ENCODE measurements at places on chromosomes 7 and 10.
A peak's percentile ranks its signal among the peaks of the same experiment; 100 is the strongest.

GRCh38 chr10:23070913-23071218 lies 24.5 kb upstream of the MSRB2 start:
- peak; percentile 78 for DNase-seq

DNA sequence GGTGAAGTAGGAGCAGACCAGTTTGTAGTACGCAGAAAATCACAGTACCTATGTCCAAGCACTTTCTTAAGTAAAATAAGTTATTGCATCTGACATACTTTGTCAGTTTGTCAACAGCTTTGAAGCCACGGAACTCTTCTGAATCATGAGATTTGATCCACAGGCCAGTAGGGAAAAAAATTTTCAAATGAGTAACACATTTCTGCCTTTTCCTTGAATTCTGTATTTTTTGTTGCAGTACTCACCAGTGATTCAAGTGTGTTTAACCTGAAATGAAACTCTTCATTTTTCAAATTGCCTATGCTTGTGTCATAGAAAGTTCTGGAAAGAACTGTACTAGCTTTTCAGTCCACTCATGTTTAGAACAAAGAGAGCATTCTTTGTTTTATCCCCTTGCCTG lies 337.7 kb downstream of the GATA3 start:
- DNase-seq = no peak

GRCh38 chr7:34061149-34061548 lies 155.8 kb downstream of the BMPER start:
- DNase-seq = no peak

DNA sequence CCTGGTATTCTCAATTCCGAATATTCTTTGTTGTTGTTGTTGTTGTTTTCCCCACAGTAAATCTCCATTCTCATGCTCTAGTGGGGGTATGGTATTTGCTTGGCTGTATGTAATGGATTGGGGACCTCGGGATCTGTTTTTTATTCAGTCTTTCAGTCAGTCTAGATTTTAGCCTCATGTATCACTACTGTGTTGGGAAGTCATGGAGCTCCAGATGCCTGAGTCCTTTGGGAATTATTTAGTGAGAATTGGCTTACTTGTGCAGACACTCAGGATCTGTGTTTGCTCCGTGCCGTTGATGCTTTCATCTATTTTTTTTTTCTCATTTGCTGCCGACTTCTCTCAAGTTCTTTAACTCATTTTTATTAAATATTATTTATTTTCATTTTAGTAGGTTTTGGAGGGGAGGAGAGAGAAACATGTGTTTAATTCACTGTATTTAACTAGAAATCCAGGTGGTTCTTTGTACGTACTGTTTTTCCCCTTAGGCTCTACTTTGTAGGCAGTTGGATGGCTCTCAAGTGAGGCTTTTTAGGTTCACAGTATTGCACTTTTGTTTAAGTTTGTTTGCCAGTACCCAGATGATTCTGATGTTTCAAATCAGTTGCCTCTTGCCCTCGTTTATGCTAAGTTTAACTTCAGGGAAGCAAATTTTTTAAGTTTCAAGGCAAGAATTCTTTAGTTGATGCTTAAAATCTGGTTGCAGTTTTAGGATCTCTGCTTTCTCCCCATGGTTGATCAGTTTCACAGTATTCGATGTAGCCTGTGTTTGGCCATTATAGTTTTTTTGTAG lies 36.9 kb downstream of the ZNRF2 start:
- no peak for DNase-seq

DNA sequence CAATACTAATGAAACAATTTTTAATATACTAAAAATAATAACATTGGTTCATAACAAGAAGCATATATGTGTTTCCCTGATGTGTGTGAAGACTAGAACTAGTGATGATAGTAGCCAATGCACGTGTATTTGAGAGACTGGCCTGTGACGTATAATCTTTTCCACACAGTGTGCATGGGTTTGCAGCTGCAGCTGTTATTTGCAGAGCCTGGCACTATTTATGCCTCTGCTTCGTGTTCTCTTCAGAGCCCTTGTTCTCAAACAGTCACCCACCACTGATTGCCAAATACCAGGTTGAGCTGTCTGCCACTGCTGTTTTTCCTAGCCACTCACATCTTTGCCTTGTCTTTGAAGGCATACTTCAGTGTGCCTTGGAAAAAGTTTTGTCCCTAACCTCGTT lies 531.7 kb downstream of the ETV1 start:
- DNase-seq = no peak

DNA sequence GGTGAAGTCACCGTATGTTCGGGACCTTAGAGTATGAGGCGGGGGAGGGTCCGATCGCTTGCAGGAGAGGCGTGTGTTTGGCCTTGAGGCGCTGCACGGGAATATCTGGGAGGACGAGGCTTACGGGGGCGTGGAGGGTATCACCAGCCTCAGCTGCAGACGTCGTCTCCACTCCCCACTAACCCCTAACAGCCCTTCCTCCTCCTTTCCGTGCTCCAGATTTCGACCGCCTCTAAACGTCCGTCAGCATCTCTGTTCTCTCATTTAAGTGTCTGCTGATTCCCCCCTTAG lies 23.5 kb upstream of the ZNF12 start:
- no peak for DNase-seq

DNA sequence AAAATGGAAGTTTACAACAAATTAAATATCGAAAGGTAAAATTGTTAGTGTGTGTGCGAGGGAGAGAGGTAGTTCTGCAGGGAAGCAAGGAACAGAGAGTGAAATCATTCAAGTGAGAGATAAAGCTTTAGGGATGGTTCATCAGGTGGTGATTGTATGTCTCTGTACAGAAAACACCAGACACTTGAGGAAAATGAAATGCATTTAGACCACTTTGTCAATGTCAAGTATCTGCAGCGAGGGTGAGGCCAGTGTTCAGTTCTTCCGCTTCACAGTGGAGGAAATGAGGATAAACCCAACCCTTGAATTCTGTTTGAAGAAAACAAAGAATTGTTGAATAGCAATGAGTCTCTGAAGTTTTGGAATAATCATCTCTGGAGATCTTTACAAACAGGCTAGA lies 14.4 kb upstream of the ITGB1 start:
- no peak for DNase-seq

DNA sequence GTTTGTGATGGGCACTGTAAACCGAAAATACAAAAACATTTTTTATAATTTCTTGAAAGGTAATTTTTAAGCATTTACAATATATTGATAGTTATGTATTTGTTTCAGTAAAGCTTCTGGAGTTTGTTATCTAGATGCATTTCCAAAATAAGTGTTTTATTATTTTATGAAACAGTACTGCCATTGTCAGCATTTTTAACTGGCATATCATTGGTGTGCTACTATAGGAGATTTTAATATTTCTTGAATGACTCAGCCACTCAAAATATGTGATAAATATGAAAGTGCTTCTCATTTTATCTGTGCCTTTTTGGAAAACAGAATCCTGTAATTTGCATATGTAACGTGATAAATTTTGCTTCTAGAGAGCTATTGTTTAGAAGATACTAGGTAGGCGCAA lies 97.9 kb downstream of the ANKIB1 start:
- DNase-seq = no peak

DNA sequence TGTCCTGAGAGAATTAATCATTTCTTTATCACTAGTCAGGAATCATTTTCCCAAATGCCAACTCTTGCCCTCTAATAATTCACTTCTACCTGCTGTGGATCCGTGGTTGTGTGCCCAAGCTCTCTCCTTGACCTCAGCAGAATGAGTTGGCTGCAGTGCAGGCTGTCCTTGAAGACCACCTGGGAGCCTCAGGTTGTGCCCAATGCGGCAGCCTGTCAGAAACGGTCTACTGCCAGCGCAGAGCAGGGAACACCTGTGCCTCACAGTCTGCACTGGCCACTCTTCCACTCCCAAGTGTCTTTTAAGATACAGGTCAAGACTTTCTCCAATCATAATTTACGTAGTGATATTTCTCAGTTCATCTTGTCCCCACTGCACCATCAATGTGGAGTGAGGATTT lies 246.0 kb upstream of the PHF14 start:
- no peak for DNase-seq

DNA sequence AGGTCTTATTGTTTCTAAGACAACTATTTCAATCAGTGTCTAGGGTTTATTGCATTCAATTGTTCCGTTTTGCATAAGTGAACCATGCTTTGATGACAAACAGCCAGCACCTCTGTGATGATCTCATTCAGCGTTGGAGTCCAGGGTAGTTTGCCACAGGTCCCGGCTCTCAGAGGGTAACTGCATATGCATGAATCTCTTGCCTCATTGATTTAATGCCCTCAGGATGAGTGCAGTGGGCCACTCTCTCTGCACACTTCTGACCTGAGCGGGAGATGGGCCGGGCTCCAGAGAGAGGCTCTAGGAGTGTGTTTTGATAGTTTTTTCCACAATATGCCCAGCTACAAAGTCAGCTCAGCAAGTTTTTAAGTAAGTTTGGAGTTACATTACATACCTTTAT lies 83.9 kb downstream of the HECW1 start:
- DNase-seq = no peak

- no peak for DNase-seq
These were observed 767 bp downstream of the KRIT1 start for GRCh38 chr7:92244808-92245486.

DNA sequence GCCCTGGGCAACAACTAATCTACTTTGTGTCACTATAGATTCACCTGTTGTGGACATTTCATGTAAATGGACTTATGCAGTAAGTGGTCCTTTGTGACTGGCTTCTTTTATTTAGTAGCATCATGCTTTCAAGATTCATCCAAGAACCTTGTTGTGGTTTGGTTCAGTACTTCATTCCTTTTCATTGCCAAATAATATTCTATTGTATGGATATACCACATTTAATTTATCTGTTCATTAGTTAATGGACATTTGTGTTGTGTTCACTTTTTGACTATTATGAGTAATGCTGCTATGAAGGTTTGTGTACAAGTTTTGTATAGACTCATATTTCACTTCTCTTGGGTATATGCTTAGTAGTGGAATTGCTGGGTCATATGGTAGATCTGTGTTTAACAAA lies 27.8 kb downstream of the BPGM start:
- DNase-seq = no peak

DNA sequence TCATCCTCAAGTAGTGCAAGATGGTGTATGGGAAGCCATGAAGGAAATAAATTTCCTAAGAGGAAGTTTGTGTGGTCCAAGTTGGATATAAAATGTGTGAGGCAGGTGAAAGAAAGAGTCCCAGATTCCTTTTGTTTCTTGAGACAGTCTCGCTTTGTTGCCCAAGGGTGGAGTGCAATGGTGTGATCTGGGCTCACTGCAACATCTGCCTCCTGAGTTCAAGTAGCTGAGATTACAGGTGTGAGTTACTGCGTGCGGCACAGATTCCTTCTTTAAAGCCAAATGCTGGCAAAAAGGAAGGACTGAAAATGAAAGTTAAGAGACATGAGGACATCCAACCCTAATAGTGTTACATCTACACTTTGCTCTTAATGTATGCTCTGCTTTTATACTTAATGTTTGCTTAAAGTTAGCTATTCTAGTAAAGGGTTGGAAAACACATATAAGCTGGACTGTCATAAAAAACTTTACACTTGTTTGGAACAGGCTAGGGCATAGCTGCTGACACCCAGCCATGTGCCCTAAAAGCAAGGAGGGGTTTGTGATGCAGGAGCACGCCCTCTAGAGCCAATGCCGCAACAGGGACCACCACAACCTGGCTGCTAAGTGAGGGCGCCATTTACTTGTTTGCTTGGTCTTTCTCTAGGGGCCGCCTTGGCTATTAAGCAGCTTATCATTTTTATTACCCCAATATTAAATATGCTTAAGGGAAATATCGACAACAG lies 34.5 kb downstream of the CLEC2L start:
- DNase-seq = no peak

DNA sequence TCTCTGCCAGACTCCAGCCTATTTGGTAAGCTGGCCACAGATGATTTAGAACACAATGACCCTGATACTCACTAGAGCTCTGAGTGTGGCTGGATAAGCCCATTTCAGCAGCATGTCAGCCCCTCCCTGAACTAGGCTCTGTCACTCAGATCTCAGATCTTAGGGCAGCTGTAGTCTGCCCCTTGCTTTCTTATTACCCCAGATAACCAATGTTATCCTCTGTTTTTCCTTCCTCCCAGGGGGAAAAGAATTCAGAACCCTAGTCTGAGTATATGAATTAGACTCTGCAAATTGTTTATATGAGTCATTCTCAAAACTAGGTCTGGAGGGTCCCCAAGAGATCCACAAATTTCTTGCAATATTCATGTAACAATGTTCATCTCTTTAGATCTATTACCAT lies 286.2 kb downstream of the KCNMA1 start:
- DNase-seq = no peak

DNA sequence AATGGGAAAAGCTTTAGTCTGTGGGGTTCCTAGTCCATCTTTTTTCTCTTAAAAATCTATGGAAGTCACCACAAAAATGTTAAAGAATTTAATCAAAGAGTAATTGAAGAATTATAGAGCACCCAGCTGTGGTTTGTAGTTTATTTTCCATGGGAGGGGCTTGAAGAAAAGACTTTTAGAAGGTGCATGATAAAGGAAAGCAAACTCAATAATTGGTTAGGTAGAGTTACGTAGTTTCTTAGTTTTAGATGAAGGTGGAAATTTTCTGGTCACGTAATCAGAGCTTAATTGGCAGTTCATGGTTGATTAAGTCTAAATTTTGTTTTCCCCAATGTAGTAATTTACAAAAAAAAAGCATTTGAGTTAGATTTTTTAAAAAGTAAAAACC lies 724 bp downstream of the ZNF107 start:
- DNase-seq = no peak

DNA sequence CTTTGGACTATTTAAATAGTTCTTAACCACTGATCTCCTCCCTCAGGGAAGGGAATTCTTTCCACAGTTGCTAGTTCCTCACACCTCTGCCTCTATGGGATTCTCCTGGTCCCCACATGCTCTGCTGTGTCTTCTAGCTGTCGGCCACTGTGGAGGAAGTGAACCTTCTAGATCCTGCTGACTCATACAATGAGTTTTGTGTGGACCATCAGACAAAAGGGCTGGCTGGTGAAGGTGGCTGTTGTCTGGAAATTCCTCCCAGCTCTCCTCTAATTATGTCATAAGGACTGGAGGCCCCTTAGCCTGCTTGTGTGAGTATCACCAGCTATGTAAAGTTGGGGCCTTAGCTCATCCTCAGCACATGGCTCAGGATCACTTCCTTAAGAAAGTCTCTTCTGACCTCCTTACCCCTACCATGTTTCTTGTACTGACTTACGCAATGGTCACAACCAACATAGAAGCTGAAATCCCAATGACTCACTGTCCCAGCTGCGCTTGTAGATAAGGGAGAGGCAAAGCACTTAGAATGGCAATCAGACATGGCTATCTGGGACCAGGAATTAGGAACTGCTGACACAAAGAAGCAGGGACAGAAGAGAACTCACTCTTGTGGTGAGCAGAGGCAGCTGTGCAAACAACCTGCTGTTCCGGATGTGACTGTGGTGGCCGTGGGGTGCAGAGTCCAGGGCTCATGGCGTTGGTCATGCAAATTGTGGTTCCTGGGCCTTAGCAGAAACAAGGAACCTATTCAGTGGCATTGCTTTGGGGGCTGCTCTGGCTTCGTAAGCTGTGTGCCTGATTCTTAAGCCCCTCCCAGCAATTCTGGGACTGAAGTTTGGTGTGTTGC lies 2.5 kb upstream of the MACC1 start:
- peak; percentile 88 for DNase-seq

DNA sequence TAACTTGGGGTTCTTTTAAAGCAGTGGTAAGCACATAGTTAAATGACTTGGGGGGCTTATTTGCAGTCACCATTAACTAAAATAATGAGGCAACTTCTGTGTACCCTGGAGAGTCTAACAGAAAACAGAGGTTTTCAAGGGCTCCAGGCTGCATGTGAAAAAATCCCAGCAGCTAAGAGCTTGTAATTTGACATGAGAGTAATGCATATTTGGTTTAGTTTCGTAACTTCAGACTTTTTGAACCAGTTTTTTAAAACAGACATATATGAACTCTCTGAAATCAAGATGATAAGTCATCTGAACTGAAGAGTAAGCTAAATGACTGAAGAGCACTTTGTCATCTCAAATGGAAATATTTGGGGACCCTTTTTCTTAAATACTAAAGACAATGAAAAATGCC lies 40.2 kb upstream of the IFRD1 start:
- DNase-seq = no peak

Measured in NCI-H774 (cell line).